Dermis microvascular lymphatic vessel endothelial cell (primary cell): ENCODE measurements at places on chromosomes 1 and 21.

DNA sequence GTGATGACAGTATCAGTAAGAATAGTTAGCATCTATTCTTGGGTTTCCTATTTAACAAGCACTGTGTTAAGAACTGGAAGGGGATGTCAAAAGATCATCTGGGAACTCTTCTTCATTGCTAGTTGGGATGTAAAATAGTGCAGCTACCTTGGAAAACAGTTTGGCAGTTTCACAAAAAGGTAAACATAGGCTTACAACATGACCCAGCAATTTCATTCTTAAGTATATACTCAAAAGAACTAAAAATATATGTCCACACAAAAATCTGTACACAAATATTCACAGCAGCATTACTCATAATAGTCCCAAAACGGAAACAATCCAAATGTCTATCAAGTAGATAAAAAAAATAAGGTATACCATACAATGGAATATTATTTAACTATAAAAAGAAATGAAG is 45.7 kb downstream of the DIPK1A start:
- DNase-seq: no peak

DNA sequence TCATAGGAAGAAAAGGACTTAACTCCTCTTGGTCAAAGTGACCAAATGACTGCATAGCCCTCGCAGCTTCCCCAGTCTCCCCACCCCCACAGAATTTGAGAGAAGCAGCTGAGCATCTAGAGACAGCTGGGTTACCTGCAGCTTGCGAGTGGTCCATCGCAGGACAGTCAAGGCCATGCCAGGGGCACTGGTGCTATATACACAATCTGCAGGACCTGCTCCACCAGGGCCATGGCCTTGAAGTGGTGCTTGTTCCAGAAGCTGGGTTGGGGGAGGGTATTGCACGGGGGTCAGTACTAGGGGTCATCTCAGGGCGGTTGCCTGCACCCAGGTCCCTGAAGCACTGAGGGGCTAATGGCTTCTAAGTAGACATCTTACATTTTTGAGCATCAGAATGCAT is 10.4 kb downstream of the MRTO4 start:
- DNase-seq: no peak

- no peak for DNase-seq
Observed at GRCh38 chr21:35367553-35367952, 318.5 kb upstream of the RUNX1 start.

- peak; percentile 64 for DNase-seq
Observed at GRCh38 chr1:177927021-177927596, 42.7 kb downstream of the SEC16B start.

- no peak for DNase-seq
Observed at GRCh38 chr21:25420831-25421230, 186.4 kb downstream of the MRPL39 start.

DNA sequence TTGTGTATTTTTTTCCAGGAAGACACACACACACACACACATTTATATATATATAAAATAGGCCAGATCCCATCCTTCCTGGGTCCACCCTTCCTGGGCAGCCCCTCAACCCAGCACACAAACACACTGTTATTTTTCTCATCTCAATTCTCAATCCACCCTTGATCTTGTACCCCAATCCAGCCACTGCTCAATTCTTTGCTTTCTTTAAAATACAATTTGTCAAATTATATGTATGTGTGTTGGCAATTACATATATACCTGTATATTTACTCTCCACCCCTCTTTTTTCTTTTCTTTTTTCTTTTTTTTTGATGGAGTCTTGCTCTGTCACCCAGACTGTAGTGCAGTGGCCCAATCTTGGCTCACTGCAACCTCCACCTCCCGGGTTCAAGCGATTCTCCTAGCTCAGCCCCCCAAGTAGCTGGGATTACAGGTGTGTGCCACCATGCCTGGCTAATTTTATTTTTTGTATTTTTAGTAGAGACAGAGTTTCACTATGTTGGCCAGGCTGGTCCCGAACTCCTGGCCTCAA is 88.3 kb downstream of the DHRS3 start:
- DNase-seq: no peak

GRCh38 chr1:233356705-233356987 is 29.1 kb downstream of the MAP3K21 start:
- no peak for DNase-seq

DNA sequence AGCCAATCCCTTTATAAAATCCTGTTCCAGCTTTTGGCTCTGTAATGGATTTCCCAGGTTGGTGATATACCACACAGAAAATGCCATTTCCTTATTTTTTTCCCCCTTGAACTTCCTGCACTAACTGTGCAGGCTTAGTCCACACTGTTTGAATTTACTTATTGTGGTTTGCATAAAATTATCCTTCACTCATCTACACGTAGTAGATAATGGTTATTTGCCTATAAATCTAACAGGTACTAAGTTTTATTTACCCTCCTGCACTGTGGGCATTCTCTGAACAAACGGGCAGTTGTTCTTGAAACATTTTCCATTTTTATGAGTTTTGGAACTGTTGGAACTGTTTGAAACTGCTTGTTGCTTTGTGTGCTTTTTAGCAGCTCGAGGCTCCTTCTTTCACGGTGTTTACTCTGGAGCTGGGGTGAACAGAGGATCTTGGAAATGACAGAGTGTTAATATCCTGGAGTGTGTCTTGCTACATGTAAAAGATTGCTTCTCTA is 23.0 kb upstream of the KIFAP3 start:
- DNase-seq: no peak

DNA sequence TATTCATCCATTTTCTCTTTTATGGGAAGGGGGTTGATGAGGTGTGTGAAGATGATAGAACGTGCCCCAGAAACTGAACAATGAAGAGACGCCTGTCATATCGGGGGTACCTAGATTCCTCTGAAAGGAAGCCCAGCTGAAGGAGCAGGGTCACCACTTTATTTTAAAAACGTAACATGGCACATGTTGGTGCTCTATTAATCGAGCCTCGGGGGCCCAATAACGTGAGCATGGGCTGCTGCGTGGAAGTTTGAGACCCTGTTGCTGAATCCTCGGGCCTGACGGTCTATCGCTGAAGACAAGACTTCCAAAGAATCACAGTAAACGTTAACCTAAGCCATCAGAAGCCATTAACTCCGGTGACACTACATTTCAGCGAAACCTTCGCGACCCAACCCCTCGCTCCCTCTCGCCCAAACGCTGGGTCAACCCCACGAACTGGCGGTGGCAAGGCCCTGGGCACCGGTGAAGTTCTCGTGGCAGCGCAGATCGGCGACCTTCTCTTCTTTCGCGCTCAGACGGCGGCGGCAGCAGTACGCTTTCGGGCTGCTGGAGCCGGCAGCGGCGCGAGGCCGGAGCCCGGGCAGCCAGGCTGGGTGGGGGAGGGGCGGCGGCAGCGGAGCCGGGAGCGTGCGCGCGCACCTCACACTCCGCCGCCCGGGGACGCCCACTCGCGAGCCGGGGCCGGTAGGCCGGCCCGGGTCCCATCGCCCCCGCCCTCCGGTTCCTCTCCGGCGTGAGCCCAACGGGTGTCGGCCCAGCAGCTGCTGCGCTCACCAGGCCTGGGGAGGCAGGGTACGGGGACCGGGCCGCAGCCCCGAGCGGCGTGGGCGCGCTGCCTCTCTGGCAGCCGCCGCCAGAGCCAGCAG is 838 bp upstream of the MAN1A2 start:
- DNase-seq: peak; percentile 80

- no peak for DNase-seq
Observed at GRCh38 chr1:44275991-44276405, 62.7 kb downstream of the DMAP1 start.
